Kidney capillary endothelial cell (primary cell): ENCODE measurements at places on chromosomes 1 and 21.

DNA sequence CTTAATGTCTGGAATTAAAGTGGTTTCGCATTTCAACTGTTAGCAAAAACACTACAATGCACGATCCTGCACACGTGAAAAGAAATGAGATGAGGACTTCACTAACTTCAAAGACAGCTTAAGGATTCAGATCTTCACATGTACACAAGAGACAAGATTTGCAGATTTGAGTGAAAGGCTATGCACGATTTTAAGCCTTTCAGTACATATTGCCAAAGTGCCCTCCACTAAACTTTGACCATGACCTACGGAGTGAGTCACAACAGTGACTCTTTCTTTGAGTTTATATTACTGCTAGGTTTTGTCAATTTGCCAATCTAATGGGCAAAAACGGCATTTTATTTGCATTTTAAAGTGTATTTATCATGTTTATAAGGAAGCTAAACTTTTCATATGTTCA lies 41.2 kb upstream of the CR1L start:
- no peak for DNase-seq

- DNase-seq: no peak
These were observed 127.9 kb downstream of the PTPRU start for GRCh38 chr1:29364101-29364678.

- DNase-seq: peak; percentile 84
These were observed 8.6 kb upstream of the EPHA2 start for GRCh38 chr1:16164213-16165072.

GRCh38 chr1:33248244-33248643 lies 8.0 kb upstream of the ZNF362 start:
- DNase-seq: no peak

DNA sequence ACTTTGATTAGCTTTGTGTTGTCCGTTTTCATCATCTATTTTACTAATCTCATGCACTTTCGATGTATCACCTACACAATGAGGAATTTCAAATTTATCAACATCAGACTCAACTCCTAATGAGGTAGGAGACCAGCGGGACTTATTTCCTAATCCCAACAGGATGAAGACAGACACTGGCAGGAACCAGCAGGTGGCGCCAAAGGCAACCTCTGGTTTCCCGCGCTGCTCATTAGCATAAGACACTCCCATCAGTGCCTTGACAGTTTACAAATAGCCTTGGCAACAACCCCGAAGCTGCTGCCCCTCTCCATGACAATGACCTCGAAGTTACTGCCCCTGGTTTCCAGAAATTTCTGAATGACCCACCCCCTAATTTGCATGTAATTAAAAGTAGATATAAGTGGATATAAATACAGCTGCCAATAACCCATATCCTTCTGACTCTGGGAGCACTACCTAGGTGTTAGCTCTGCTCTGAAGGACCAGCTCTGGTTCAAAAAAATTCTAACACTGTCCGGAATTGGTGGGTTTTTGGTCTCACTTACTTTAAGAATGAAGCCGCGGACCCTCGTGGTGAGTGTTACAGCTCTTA lies 974.8 kb downstream of the ADGRL2 start:
- DNase-seq: peak; percentile 3

DNA sequence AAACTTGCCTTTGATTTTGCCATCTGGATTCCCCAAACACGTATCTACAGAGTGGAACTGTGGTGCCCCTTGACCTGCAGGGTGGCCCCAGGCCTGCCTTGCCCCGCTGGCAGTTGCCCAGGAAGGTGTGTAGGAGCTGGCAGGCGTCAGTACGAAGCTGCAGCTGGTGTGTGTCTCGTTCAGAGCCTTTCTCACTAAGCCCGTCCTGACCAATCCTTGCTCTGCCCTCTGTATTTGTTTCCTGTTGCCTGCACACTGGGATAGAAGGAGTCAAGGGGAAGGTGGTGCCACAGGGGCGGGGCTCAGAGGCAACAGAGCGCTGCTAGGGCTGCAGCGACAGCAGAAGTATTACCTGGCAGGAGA lies 5.2 kb upstream of the VSIG8 start:
- no peak for DNase-seq

DNA sequence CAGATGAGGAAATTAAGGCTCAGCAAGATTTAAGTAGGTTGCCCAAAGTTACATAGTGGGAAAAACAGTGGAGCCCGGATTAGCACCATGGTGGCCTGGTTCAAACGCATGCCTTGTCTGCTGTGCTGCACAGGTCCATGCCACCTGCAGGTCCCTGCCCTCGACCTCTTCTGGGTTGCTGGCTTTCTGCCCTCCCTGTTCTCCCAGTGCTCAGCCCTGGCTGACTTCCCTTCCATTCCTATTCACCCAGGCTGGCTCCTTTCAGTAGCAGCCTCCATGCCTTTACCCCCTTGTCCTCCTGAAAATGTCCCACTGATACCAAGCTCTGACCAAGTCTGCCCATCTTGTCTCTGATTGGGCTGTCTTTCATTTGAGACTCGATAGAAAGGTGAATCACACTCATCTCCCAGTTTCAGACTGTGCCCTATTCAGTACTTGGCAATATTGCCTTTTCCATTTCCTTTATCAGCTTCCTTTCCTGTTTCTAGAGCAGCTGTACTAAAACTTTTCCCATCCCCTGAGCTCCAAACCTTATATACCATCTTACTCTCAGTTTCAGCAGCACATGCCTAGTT lies 75.8 kb downstream of the ST3GAL3 start:
- no peak for DNase-seq

DNA sequence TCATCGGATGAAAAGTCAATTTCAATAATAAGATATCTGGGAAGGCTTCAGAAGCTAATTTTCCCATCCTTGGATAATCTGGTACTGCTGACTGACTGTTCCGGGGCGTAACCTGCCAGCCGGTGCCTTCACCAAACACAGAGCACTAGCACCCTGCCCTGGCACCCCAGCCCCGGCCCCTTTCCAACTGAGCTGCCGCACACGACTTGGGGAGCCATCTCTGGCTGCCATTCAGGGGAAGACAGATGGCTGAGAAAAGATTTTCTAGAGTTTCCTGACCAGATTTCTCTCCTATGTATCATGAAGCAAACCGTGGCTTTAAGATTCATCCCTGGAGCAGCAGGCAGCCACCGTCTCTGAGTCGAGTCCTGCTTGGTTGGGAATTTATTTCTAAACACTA lies 96.0 kb upstream of the SYT6 start:
- no peak for DNase-seq

GRCh38 chr1:119829625-119830024 lies 18.4 kb upstream of the REG4 start:
- DNase-seq: no peak
